ENCODE measurements at places on chromosomes 1 and 21.

DNA sequence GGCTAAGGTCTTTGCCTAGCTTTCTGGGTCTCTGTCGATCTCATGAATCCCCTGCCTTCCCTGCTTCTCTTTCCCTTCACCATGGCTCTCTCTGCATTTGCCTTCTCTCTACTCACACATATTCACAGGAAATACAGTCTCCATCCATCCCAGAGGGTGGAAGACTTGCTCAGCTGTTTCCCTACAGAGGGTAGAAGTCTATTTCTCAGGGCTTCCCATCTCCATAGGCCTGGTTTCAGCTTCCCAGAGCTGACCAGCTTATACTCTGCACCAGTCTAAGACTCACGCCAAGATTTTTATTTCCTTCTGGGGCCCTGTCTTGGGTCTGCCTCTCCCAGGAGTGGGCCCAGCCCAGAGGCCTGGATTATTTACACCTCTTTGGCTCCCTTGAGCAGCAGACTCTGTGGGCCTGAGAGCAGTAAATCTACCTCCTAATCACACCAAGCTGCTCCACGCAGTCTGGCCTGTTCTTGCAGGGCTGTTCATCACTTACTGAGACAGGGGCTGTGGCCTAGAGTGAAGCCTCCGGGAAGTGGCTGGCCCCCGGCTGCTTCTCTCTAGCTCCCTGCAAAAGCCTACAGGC lies 102.5 kb downstream of the PLXNA2 start:
- DNase-seq: no peak

DNA sequence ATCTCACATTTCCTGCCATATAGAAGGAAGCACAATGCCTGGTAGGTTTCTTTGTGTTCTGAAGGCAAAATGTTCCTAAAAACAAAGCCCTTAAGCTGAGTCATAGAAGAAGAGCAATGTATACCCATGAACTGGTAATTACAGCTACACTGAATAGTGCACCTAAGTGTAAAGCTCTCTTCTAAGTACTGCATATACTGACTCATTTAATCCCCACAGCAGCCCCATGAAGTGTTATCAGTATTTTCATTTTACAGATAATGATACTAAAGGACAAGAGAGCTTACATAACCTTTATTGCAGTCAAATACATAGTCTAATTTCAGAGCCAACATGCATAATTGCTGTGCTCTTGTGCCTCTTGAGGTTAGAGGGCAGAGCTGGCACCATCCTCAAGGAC lies 239.9 kb downstream of the DPYD start:
- DNase-seq: no peak

- no peak for DNase-seq
Observed at GRCh38 chr1:213452501-213452900, 401.5 kb downstream of the RPS6KC1 start.

GRCh38 chr1:57696043-57696442 lies 272.2 kb upstream of the DAB1 start:
- DNase-seq: no peak

DNA sequence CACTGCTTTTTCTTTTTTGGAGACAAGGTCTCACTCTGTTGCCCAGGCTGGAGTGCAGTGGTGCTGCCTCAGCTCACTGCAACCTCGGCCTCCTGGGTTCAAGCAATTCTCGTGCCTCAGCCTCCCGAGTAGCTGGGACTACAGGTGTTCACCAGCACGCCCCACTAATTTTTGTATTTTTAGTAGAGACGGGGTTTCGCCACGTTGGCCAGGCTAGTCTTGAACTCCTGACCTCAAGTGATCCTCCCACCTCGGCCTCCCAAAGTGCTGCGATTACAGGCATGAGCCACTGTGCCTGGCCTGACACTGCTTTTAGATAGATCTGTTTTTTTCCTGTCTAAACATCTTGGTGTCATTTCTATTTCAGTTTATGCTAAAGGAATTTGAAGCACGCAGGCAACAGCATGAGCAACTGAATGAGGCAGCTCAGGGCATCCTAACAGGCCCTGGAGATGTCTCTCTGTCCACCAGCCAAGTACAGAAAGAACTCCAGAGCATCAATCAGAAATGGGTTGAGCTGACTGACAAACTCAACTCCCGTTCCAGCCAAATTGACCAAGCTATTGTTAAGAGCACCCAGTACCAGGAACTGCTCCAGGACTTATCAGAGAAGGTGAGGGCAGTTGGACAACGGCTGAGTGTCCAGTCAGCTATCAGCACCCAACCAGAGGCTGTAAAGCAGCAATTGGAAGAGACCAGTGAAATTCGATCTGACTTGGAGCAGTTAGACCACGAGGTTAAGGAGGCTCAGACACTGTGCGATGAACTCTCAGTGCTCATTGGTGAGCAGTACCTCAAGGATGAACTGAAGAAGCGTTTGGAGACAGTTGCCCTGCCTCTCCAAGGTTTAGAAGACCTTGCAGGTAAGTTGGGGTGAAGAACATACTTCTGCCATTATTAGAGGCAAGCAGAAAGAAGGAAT lies 106.1 kb upstream of the BMP8A start:
- DNase-seq: no peak

DNA sequence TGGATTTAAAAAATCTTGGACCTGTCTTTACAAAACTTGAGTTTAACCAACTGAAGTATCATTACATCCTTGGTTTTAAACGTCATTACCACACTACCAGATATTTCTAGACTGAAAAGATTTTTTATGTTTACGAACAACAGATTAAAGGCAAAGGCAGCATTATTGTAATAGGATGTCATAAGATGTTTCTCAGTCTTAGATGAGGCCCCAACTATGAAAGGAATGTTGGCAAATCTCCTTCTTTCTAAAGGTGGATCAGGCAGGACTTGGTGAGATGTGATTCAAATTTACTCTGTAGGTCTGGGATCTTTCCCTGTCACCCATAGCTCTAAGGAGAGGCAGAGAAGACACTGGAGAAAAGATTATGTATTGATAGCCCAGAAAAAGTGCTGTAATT lies 417.9 kb downstream of the PTBP2 start:
- no peak for DNase-seq

DNA sequence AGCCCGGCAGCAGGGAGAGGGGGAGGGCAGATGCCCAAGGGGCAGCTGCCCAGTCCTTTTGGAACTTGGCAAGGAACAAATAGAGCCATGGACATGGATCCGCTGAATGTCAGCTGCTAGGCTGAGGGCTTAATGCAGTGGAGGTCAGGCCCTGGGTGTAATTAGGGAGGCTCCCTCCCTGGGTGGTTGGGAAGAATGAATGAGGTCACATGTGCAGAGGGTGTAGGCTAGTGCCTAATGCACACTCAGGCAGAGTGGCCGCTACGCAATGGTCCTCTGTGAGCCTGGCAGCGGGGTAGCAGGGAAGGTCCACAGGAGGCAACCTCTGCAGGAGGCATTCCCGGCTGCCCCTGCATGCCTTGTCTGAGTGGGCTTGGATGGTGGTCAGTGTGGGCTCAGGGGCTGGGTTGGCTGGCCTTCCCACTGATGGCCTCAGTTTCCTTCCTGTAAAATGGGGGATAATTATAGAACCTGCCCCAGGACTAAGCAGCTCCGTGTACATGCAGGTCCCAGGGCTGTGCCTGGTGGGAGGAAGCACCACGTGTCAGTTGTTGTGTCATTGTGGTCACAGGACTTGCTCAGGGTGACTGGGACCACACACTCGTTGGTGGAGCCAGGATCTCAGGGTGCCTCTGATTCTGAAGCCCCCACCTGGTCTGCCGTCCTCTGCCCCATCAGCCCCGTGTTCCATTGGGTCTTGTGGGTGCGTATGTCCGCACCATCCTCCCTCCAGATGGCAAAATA lies 81.6 kb upstream of the ACTL8 start:
- DNase-seq: no peak

GRCh38 chr1:176222196-176222595 lies 15.1 kb upstream of the COP1 start:
- DNase-seq: no peak

GRCh38 chr1:245704341-245704740 lies 549.6 kb downstream of the KIF26B start:
- DNase-seq: no peak

DNA sequence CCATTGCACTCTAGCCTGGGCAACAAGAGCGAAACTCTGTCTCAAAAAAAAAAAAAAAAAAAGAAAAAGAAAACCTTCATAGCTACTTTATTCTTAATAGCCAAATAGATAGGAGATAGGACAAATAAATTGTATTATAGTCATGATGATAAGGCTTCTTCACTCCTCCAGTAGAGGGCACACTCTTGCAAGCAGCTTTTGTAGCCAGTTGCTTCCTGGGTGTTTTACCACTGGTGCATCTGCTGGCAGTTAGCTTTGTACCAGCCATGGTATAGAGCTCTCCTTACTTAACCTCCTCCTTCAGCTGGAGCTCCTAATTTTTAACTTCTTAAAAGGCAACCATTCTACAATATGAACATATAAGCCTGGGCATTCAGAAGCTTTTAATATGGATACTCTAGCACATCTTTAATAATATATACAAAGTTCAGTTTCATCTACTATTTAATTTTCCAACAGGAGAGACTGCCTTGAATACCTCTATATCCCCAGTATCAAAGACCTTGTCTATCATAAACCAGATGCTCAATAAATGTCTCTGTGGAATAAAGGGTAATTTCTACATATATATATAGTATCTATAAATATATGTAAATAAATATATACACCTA lies 35.8 kb downstream of the EVI5 start:
- peak; percentile 3 for DNase-seq

GRCh38 chr1:18953731-18954231 lies 2.7 kb downstream of the IFFO2 start:
- DNase-seq: no peak

Measured in stimulated activated CD4-positive, alpha-beta T cell treated with anti-CD3 and anti-CD28 coated beads, Interleukin-2, amount 100 ng/mL, for 48 hours (primary cell).